ENCODE measurements at places on chromosomes 13 and 19.
A peak's percentile ranks its signal among the peaks of the same experiment; 100 is the strongest.

DNA sequence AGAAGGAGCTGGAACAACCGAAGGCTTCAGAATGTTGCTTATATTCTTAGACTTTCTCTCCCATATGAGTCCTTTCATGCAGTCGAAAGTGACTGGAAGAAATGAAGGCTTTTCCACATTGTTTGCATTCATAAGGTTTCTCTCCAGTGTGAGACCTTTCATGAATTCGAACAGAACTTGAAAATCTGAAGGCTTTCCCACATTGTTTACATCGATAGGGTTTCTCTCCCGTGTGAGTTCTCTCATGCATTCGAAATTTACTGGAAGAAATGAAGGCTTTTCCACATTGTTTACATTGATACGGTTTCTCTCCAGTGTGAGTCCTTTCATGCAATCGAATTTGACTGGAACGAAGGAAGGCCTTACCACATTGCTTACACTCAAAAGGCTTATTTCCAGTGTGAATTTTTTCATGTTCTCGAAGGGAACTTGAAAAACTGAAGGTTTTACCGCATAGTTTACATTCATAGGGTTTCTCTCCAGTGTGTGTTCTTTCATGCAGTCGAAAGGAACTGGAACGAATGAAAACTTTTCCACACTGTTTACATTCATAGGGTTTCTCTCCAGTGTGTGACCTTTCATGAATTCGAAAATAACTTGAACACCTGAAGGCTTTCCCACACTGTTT is 21.5 kb downstream of the ZNF14 start:
- no peak for DNase-seq

GRCh38 chr19:41877916-41878905 is 1.1 kb downstream of the CD79A start:
- DNase-seq = peak; percentile 10

DNA sequence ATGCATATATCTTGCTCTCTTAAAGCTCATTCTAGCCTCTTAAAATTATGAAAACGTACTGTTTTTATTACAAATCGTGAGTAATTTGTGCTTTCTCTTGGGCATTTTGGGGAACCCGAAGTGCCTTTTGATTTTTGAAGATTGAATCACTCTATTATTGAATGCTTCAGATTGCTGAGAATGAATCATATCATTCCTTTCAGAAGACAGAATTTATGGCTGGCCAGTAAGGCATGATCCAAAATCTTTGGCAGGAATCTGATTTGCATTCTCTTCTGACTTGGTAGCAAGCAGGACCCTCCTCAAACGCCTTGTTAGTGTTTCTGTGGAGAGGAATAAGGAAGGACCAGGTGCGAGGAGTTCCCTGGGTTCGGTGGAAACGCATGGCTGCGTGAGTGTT is 49.5 kb downstream of the STARD13 start:
- DNase-seq = no peak

DNA sequence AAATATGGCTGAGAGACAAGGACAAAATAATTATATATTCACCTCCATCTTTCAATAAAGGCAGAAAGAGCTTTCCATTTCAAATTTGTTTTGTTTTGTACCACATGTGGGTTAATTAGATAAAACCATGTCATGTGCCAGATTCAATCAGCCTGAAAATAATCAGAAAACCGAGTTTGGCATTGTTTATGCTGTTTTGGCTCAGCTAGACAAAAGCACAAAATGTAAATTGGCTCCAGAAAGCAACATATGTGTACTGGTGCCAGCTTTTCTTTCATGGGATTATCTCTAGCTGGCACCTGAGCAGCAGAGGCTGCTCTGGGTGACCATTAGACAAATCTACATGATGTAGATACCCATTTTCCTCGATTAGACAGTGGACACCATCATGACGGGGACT is 9.2 kb upstream of the DNAJC15 start:
- no peak for DNase-seq

DNA sequence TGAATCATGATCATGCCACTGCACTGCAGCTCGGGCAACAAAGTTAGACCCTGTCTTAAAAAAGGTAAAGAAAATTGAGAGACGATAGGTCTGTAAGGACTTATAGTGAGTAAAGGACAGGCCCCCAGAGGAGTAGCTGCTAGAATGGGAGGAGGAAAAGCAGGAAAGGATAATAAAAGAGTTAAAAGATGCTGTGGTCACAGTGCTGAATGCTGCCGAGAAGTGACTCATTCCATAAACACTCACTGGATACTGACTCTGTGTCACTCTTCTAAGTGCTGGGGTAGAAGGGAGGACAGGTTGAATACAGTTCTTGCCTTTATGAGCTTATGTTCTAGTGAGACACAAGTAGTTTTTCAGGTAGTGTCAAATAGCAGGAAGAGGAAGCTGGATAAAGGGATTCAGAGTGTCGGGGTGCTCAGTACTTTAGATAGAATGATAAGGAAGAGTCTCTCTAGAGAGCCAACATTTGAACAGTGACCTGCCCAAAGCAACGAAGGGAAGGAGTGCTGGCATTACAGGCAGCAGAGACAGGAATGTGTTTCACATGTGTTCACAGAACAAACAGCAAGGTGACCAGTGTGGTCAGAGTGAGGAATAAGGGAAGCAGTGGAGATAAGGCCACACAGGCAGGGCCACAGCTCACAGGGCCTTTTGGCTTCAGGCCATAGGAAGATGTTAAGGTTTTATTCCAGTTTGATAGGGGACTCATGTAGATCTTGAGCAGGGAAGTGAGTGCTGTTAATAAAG is 1240.5 kb downstream of the UQCRFS1 start:
- DNase-seq = no peak

Data from stimulated activated CD4-positive, alpha-beta T cell treated with anti-CD3 and anti-CD28 coated beads, Interleukin-15, amount 100 ng/mL, for 24 hours (primary cell).